ENCODE measurements at places on chromosomes 11 and 22.
A peak's percentile ranks its signal among the peaks of the same experiment; 100 is the strongest.

DNA sequence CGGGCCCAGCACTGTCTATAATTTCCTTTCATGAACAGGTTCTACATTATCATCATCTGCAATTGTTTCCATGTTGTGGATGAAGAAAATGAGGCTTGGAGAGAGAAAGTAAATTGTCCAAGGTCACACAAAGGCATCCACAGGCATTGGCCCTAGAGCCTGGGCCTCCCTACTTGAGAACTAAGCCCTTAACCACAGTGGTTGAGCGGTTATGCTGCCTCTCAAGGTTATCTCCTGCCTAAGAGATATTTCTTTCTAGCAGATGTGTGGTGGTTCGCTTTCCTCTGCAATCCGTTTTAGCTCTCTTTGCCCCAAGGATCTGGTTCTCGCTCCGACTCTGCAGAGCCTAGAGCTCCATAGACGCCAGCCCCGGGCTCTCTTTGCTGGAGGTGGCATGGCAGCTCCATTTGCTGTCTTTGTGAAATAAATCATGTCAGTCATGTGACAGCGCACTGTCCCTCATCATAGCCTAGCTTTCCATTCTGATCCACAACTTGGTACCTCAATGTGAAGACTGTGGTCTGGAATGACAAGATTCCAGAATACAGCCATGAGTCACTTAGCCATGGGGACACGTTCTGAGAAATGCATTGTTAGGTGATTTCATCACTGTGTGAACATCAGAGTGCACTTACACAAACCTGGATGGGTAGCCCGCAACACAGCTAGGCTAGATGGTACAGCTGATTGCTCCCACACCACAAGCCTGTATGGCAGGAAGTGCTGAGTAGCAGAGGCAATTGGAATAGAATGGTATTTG lies 27.2 kb downstream of the RPS6KA4 start:
- peak; percentile 34 for DNase-seq

- DNase-seq, result no peak
Observed at GRCh38 chr11:17744151-17744940, 9.8 kb downstream of the KCNC1 start.

- DNase-seq, result no peak
Observed at GRCh38 chr22:19930551-19931486, 10.8 kb upstream of the COMT start.

DNA sequence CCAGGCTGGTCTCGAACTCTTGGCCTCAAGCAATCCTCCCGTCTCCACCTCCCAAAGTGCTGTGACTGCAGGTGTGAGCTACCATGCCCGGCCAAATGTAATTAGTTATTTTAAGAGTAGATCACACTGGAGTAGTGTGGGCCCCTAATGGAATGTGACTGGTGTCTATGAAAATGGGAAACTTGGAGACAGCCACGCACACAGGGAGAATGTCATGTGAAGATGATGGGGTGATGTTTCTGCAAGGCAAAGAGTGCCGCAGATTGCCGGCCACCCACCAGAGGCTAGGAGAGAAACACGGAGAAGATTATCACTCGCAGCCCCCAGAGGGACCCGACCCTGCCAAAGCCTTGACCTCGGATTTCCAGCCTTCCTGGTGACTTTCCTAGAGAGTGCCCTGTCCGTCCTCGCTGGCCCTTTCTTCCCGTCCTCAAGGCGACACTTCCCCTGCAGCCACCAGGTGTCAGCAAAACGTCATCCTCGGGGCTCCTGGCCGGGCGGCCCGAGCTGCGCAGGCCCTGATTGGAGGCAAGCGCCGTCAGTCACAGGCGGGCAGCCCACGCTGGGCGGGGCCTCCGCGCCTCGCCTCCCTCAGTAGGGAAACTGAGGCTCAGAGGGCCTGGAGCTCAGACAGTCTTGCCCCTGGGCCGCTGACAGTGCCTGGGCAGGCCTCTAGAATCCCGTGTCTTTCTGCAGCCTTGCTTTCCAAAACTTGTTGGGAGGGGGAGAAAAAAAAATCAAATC lies 16.3 kb downstream of the CRYBB2 start:
- peak; percentile 7 for DNase-seq

- no peak for DNase-seq
Observed at GRCh38 chr11:67022341-67022933, 497 bp upstream of the SYT12 start.

- DNase-seq, result no peak
Observed at GRCh38 chr11:15280393-15280792, 165.7 kb downstream of the INSC start.

DNA sequence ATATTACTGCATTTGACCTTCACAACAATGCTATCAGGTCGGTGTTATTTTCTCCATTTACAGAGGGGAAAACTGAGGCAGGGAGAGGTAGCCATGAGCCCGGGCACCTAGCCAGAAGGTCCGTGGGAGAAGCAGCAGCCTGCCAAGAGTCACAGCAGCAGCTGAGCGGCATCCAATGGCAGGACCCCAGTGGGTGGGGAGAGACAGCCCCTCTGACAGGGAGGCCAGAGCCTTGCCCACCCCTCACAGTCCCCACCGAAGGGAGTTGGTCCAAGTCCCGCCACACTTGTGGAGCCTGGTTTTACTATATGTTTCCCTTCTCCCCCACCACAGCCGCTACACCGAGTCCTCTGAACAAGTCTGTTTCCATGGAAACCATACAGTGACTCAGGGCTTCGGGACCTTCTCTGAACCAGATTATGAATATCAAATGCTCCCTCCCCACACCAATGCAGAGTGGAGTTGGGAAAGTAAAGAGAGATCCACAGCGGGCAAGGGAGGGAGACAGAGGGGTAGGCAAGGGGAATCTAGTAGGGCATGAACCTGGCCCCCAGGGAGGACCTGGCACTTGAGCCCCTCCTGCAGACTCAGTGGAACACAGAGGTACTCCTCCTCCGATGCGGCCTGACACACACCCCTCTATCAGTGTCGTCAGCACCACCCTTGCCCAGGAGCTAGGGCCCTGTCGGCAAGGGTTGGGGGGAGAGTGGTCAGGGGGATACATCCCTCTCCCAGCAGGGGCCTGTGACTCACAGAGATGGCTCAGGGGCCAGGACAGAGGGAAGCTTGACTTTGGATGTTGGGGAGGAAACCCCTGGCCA lies 2.5 kb downstream of the CHST1 start:
- DNase-seq, result peak; percentile 38

DNA sequence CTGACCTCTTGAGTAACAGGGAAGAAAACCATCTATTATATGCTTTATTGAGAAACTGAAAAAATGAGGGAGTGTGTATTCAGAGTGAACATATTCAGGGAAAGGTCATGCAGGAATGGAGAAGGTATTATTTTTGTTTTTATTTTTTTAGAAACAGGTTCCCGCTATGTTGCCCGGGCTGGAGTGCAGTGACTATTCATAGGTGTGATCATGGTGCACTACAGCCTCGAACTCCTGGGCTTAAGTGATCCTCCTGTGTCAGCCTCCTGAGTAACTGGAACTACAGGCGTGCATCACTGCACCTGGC lies 8.7 kb upstream of the RCE1 start:
- DNase-seq, result no peak

- DNase-seq, result no peak
Observed at GRCh38 chr11:76603202-76603601, 67.3 kb downstream of the LRRC32 start.

- no peak for DNase-seq
Observed at GRCh38 chr11:85941380-85941973, 86.3 kb downstream of the CCDC83 start.

GRCh38 chr11:134558916-134559601 lies 147.0 kb upstream of the B3GAT1 start:
- DNase-seq, result no peak

GRCh38 chr22:30648825-30649224 lies 13.2 kb downstream of the SLC35E4 start:
- DNase-seq, result no peak

DNA sequence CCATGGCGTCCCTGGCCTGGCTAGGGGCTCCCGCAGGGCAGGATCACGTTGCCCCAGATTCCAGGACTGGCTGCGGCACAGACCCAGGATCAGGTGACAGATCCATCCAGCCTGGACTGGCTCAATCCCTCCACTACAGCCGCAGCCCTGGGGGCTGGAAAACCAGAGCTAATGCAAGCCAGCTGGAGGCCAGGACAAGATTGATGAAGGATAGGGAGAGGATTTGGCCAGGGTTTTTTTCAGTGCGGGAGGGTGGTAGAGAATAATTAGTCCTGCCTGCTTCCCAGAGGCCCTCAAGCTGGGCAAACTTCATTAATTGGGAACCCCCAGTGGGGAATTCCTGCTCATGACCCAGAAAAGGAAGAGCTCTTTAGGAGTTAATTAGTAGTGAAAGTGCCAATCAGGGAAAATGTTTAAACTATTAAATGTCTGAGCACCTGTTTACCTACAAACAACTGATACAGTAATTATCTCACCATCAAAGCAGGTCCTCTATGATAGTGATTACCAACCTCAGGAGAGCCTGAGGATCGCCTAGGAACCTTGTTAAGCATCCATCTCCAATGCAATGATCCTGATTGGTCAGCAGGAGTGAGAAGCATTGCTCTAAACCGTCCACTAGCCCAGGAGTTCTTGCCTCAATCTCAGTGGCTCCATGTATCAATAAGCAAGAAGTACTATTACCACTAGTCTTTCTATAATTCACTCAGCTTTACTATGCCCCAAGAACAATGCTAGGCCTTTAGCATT lies 33.0 kb upstream of the MYOD1 start:
- DNase-seq, result no peak

DNA sequence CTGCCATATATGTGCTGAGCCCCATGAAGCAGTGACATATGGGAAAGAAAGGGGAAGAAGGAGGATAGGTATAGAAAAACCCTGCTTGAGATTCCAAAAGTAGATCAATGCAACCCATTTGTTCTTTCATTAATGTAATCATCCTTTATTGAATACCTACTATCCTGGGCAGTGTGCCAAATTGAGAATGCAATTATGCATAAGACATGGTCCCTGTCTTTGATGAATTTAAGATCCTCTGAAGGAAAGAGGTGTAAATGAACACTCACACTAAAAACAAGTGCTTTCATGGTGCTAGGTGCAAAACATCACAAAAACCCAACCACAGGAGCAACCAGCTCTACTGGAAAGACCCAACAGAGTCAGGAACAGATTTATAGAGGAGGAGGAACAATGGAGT lies 29.7 kb downstream of the FLI1 start:
- DNase-seq, result no peak

GRCh38 chr11:65304110-65304509 lies 10.6 kb upstream of the CDC42EP2 start:
- no peak for DNase-seq

DNA sequence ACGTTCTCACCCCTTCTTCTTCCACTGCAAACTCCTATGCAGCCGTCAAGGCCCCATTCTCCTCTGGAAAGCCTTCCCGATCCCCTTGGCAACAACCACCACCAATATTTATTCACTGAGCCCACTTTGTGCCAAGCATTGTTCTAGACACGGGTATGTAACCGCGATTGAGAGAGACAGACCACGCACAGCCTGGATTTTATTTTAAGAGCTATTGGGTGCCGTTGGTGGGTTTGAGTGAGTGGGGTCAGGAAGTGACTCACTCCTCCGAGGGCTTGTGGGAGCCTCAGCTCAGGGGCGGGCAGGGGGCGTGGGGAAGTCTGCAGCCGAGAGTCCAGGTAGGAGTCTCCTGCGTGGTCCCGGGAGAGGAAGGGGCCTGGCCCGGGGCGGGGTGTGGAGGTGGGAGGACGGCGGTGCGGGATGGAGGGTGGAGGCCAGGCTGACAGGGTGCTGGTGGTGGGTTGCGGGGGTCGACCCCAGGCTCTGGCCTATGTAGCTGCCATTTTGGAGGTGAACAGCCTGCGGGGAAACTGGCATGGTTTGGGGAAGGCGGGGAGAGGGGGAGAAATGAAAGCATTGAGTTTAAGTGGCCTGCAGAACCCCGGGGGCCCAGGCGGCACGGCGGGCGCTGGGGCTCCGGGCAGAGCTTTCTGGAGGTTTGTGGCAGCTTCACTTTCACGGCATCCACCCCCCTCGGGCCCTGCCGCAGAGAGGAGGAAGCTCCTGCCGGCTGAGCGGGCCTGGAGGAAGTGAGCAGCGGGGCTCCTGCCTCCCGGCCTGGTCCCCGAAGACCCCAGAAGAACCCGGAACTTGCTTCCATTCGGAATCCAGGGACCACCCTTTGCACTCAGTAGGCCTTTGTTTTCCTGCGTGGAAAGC lies 547 bp downstream of the PARVG start:
- DNase-seq, result no peak

DNA sequence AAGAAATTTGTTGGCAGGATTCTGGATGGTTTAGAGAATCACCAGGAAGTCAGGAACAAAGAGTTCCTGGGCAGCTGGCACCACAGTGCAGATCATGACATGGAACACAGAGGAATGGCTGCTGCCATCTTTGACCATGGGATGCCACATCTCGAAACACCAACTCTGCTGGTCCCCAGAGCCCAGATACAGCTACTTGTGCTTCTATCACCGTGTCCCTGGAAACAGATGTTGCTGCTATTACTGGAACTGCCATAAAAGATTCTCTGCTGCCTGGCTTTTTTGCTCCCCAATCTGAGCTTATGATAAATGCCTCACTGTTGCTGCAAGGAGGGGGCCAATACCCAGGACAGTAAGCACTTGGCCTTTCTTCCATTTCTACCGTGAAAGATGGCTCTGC lies 185.2 kb downstream of the CSNK2A3 start:
- DNase-seq, result no peak

- no peak for DNase-seq
Observed at GRCh38 chr11:61645179-61645868, 34.9 kb upstream of the DAGLA start.

DNA sequence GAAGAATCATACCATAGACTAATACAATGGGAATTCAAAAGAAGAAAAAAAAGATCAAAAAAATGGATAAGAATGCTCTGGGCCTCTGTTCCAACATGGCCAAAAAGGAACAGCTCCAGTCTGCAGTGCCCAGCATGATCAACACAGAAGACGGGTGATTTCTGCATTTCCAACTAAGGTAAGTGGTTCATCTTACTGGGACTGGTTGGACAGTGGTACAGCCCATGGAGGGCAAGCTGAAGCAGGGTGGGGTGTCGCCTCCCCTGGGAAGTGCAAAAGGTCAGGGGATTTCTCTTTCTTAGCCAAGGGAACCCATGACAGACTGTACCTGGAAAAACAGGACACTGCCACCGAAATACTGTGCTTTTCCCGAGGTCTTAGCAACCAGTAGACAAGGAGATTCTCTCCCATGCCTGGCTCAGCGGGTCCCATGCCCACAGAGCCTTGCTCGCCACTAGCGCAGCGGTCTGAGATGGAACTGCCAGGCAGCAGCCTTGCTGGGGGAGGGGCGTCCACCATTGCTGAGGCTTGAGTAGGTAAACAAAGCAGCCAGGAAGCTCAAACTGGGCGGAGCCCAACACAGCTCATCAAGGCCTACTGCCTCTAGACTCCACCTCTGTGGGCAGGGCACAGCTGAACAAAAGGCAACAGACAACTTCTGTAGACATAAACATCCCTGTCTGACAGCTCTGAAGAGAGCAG lies 428.4 kb downstream of the MN1 start:
- DNase-seq, result no peak

GRCh38 chr11:84524422-84525051 lies 1102.6 kb downstream of the DLG2 start:
- no peak for DNase-seq

GRCh38 chr22:43136255-43136654 lies 6.9 kb downstream of the MCAT start:
- DNase-seq, result no peak

Measured in GM04503 (cell line).